ENCODE measurements at places on chromosomes 2 and 18.

GRCh38 chr2:162477011-162477410, 133.1 kb downstream of the GCA start:
- DNase-seq, result no peak

- no peak for DNase-seq
Measured at GRCh38 chr2:20560891-20561636, 89.8 kb downstream of the HS1BP3 start.

- DNase-seq, result no peak
Measured at GRCh38 chr2:58503918-58504317, 262.8 kb upstream of the FANCL start.

DNA sequence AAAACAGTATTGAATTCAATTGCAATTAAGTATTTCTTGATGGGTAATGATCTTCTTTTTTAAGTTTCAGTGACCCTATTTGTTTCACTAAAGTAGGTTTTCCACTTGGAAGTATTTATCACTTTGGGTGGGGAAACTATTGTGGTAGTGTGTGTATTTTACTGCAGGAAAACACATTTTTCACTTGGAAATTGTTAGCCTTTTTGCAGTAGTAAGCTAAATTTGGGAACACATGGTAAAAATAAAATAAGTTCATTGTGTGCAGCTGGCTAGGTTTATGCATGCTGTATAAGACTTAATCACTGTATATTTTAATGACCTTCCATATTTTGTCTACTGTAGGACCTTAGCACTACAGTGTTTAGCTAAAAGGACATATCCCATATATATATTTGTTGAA, 28.5 kb upstream of the RTTN start:
- no peak for DNase-seq

Measured in aorta (tissue), 5 donors.